Peyer's patch (tissue), 4 donors: ENCODE measurements at places on chromosomes 13 and 19. TPM values are rescaled to one million over a fixed set of nuclear protein-coding genes. Genes with fewer than 3 reads are reported as not detected.

GRCh38 chr19:6423499-6424194, 964 bp downstream of the KHSRP start:
- DNase-seq = no peak
- H3K27me3 ChIP-seq = no peaks in the 10 kb centered on the region
- no peaks in the 10 kb centered on the region for H3K36me3 ChIP-seq
- H3K27ac ChIP-seq = peak overlapping the region; percentile 82
- no peaks in the 10 kb centered on the region for H3K4me1 ChIP-seq
- peak overlapping the region; percentile 65 for H3K4me3 ChIP-seq

DNA sequence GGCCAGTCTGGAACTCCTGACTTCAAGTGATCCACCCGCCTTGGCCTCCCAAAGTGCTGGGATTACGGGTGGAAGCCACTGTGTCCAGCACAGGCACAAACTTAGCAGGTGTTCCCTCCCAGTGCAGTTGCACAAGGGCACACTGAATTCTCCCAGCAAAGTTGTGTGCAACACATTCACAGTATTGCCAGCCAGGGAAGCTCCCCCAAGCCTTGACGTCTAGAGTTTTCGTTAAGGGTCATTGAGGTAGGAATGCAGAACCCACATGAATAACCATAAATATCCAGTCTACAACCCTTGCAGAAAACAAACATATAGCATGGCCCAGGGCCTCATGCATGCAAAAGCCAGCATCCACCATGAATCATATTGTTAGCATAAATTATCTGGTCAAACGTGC, 3.3 kb upstream of the AURKC start:
- no peaks in the 10 kb centered on the region for H3K27me3 ChIP-seq
- H3K36me3 ChIP-seq = no peaks in the 10 kb centered on the region
- H3K4me3 ChIP-seq = no peak overlapping the region
- DNase-seq = no peak

DNA sequence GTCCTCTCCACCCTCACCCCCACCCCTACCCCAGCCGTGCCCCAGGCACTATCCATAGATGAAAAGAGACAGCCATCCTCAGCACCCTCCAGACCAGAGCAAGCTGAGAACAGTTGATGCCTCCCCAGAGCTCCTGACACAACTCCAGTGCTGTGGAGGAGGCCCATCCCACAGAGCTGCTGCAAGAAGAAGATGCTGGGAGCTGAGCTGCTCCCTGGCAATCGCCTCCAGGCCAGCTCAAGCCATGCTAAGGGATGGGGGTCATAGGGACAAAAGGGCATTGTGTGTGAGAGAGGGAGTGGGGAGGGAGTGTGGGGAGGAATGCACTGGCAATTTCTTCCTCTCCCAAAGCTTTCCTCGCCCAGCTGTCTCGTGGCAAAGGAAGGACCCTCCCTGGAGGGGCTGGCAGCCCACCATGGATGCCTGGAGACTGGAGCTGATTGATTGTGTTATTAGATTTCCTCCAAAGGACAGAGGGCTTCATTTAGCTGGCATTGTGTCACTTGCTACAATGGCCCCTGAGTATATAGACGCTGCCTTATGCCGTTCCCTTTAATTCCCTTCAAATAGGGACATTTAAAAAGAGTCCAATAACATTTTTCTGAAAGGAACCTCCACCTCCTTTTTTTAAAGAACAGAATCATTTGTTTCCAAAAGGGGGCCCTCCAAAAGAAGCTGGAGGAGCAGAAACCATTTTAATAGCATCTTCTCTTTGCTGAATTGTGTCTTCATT, 476.4 kb downstream of the FOXO1 start:
- peaks cover 14% of the 10 kb centered on the region for H3K4me1 ChIP-seq
- no peak overlapping the region for H3K4me3 ChIP-seq
- H3K27me3 ChIP-seq = no peaks in the 10 kb centered on the region

- H3K4me3 ChIP-seq = no peak overlapping the region
- H3K36me3 ChIP-seq = no peaks in the 10 kb centered on the region
- no peaks in the 10 kb centered on the region for H3K4me1 ChIP-seq
- H3K27ac ChIP-seq = no peak overlapping the region
- no peaks in the 10 kb centered on the region for H3K27me3 ChIP-seq
- DNase-seq = no peak
Observed at GRCh38 chr19:32709032-32709431, 10.5 kb upstream of the TDRD12 start.

DNA sequence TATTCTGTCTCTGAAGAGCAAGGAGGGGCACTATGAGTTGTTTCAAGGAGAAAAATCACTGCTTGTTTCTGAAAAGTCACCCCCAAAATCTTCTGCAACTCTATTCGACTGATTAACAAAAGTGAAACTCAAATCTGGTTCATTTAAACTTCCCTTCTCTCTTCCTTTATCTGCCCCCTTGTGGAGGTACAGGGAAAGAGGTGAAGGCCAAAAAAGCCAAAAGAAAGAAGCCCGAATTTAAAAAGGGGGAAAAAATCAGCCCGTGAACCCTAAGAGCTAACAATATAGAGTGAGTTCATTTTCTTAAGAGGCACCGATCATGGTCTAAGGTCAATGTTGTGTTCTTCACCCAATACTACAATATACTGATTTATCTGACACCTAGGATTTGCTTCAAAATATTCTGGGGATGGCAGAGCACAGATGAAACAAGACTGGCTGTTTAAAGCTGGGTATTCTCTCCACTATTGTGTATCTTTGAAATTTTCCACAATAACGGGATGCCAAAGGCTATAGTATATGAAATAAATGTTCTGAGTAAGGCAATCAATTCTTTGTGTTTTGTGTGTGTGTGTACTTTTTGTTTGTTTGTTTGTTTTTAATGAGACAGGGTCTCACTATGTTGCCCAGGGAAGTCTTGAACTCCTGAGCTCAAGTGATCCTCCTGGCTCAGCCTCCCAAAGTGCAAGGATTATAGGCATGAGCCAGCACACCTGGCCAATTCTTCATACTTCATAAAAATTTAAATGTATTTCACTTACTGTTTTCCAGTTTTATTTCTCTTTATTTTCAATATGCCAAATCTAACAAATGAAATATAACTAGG, 55.0 kb upstream of the EEF1AKMT1 start:
- H3K4me3 ChIP-seq = no peak overlapping the region
- no peak for DNase-seq
- no peaks in the 10 kb centered on the region for H3K36me3 ChIP-seq

- H3K27ac ChIP-seq = no peak overlapping the region
- H3K36me3 ChIP-seq = peaks cover 20% of the 10 kb centered on the region
- DNase-seq = no peak
- no peaks in the 10 kb centered on the region for H3K27me3 ChIP-seq
- H3K4me1 ChIP-seq = no peaks in the 10 kb centered on the region
Observed at GRCh38 chr19:37413313-37414084, 42.6 kb downstream of the ZNF527 start.

- H3K27ac ChIP-seq = no peak overlapping the region
- H3K4me1 ChIP-seq = no peaks in the 10 kb centered on the region
- H3K36me3 ChIP-seq = no peaks in the 10 kb centered on the region
- no peak for DNase-seq
- no peak overlapping the region for H3K4me3 ChIP-seq
- no peaks in the 10 kb centered on the region for H3K27me3 ChIP-seq
Observed at GRCh38 chr13:35908226-35908625, 223.0 kb downstream of the DCLK1 start.

GRCh38 chr13:102440259-102440936, 38.5 kb upstream of the FGF14 start:
- no peaks in the 10 kb centered on the region for H3K36me3 ChIP-seq
- H3K27me3 ChIP-seq = no peaks in the 10 kb centered on the region
- DNase-seq = no peak

Gene SPRY2
- 27.2 TPM for total RNA-seq

DNA sequence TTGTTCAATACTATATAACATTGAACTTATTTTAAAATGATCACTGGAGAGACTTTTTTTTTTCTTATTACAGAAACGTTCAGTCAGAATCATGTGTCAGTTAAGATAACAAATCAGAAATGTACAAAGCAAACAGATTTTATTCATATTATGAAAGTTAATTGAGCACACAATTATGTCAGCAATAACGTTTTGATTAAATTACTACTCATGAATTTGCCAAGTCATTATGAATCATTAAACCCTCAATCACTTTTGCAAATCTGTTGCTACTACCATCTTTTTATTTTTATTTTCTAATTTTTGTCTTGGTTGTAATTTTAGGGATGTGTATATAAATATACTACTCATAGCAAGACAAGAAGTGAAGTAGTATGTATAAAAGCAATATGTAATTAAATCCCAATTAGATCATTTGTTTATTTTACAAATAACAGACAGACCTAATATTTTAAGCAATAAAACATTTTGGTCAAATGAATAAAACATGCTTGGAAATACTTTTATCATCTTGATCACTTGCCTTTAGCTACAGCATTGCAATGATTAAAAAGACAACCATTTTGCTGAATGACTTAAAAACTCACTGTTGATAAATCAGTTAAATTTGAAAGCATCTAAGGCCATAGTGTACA, 893.4 kb upstream of the MIR17HG start:
- H3K4me1 ChIP-seq = no peaks in the 10 kb centered on the region
- no peaks in the 10 kb centered on the region for H3K36me3 ChIP-seq
- no peak overlapping the region for H3K4me3 ChIP-seq

DNA sequence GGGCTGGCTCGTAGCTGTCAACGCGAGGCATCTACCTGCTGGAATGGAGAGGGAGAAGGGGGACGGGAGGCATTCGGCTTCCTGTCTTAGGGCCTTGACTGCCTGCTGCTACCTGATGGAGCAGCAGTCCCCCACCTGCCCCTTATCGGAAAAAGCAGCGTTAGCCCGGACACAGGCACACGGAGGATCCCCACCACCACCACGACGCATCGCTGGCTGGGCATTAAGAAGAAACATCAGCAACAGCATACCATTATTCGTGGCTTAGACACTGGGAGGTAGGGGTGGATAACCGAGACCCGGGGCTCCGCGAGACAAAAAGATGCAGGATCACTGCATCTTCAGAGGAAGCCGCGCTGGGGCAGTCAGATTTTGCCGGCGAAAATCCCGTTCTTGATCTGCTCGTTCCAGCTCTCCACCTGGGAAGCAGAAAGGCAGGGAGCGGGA, 1.1 kb downstream of the COX6B2 start:
- H3K27ac ChIP-seq = no peak overlapping the region
- H3K4me3 ChIP-seq = peak overlapping the region; percentile 51
- DNase-seq = no peak
- peaks cover 27% of the 10 kb centered on the region for H3K27me3 ChIP-seq

DNA sequence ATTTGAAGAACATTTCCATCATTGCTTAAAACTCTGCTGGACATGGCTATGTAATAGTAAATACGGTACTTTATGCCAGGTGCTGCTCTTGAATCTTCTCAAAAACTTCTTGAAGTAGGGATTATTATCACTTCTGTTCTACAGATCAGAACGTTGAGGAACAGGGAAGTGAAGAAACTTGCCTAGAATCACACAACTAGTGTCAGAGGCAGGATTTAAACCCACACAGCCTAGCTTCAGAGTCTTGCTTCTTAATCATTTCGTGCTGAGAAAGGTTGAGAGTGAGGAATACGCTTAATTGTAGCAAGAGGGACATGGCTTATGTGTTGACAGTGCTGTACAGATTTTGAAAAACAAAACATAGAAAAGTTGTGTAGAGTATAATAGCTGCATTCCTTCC, 13.5 kb downstream of the TM9SF2 start:
- H3K4me1 ChIP-seq = no peaks in the 10 kb centered on the region
- no peak overlapping the region for H3K4me3 ChIP-seq
- H3K36me3 ChIP-seq = no peaks in the 10 kb centered on the region

Gene TEKTIP1
- 1.8 TPM for total RNA-seq

- no peaks in the 10 kb centered on the region for H3K27me3 ChIP-seq
- peak overlapping the region; percentile 85 for H3K27ac ChIP-seq
- no peaks in the 10 kb centered on the region for H3K4me1 ChIP-seq
- peak; percentile 70 for DNase-seq
- H3K4me3 ChIP-seq = peak overlapping the region; percentile 81
- H3K36me3 ChIP-seq = no peaks in the 10 kb centered on the region
Observed at GRCh38 chr13:42047561-42048341, 697 bp upstream of the DGKH start.

- no peaks in the 10 kb centered on the region for H3K36me3 ChIP-seq
- H3K27ac ChIP-seq = no peak overlapping the region
- DNase-seq = no peak
- no peaks in the 10 kb centered on the region for H3K4me1 ChIP-seq
- H3K4me3 ChIP-seq = no peak overlapping the region
- no peaks in the 10 kb centered on the region for H3K27me3 ChIP-seq
Observed at GRCh38 chr13:100710176-100710575, 35.6 kb upstream of the TMTC4 start.

GRCh38 chr13:91361755-91362271, 14.3 kb downstream of the MIR17HG start:
- H3K27ac ChIP-seq = no peak overlapping the region
- no peaks in the 10 kb centered on the region for H3K4me1 ChIP-seq
- no peak for DNase-seq
- H3K36me3 ChIP-seq = no peaks in the 10 kb centered on the region
- H3K27me3 ChIP-seq = no peaks in the 10 kb centered on the region

Gene ZNF850
- total RNA-seq = 3.3 TPM

- H3K27me3 ChIP-seq = no peaks in the 10 kb centered on the region
- H3K27ac ChIP-seq = peak overlapping the region; percentile 89
- H3K4me3 ChIP-seq = peak overlapping the region; percentile 74
- peak; percentile 46 for DNase-seq
Observed at GRCh38 chr13:76887076-76887563, 915 bp upstream of the KCTD12 start.

GRCh38 chr13:98942997-98943396, 34.9 kb downstream of the DOCK9 start:
- no peaks in the 10 kb centered on the region for H3K27me3 ChIP-seq
- H3K27ac ChIP-seq = no peak overlapping the region
- no peaks in the 10 kb centered on the region for H3K36me3 ChIP-seq
- DNase-seq = no peak
- no peaks in the 10 kb centered on the region for H3K4me1 ChIP-seq

- no peaks in the 10 kb centered on the region for H3K4me1 ChIP-seq
- no peak overlapping the region for H3K27ac ChIP-seq
- no peaks in the 10 kb centered on the region for H3K36me3 ChIP-seq
- H3K4me3 ChIP-seq = no peak overlapping the region
Observed at GRCh38 chr13:24500977-24501376, 11.6 kb downstream of the PARP4 start.

Gene POU4F1
- not detected for total RNA-seq
